Fibroblast of villous mesenchyme (primary cell): ENCODE measurements at places on chromosomes 3 and 15. TPM values are rescaled to one million over a fixed set of nuclear protein-coding genes. Genes with fewer than 3 reads are reported as not detected.
A peak's percentile ranks its signal among the peaks of the same experiment; 100 is the strongest.

OSTN gene
- total RNA-seq = not detected in 2 replicates

DNA sequence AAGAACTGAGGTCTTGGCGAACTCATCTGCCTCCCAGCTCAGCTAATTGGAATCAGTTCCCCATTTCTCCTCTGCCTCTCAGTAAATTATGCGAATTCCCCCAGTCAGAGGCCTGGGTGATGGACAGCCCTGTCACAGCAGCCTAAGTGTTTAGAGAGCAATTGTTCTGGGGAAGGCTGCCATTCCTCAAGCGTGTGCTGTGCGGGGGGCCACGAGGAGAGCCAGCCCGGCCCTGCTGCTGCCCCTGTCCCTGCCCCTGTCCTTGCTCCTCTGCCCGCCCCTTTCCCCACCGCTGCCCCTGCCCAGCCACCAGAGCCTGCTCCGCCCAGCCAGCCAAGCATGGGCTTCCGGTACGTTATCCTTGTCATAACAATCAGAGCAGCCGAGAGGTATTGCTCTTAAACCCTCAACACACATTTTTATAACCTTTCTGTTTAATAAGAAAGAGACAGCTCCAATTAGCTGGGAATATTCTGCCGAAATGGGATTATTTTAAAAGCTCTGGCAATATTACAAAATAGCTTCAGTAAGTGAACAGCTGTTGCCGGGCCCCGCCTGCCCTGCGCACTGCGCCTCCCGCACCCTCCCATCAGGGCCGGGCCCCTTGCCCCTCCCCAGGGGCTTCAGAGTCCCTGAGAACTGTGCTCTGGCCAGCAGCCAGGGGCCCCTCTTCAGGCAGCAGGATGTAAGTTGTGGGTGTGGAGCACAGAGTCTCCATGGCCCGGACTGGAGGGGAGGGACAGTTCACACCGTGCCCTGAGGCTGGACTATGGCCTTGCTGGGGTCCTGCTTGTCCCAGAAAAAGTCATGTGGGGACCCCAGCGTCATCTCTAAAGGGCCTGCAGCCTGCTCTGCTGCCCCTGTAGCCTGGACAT lies 12.4 kb upstream of the CACNA2D2 start:
- peak; percentile 21 for DNase-seq

A4GNT gene
- total RNA-seq = under 0.01 TPM in 1 of 2 replicates, not detected in the other

ALG1L2 gene
- total RNA-seq = 0.86 TPM in 1 of 2 replicates, not detected in the other

GRCh38 chr3:129358177-129358771 lies 70.2 kb downstream of the EFCAB12 start:
- DNase-seq = no peak

DNA sequence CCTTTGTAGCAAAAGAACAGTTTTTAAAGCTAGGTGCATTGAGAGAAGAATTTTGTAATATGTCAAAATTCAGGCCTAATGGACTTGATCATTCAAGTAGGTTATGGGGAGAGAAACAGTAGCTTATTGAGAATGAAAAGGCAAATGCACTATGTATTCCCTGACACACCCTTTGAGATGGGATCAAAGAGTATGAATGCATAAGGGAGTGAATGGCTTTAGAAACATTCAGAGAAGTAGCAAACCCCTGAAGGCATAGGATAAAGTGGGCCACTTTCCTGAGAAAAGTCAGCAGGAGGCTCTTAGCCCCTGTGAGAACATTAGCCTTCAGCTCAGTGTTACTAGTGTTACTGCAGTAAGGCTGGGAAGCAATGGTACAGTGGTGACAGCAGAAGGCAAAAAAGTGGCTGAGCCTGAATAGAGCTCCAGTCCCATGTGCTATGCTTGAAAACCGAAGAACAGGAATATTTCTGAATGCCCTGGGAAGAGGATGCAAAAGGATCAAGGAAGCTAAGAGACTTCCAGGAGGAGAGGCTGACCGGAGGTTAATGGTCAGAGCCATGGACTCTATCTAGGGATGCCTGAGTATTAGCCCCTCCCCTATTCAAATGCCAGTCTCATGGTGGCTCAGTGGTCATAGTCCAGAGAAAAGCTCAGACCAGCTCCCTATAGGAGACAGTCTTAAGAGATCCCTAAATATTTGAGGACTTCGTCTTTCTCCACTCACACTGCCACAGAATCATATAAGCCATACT lies 218.2 kb upstream of the SGO1 start:
- no peak for DNase-seq

- no peak for DNase-seq
Measured at GRCh38 chr15:94414916-94415315, 183.6 kb downstream of the MCTP2 start.

ABHD17C gene
- 10.0 and 12.1 TPM in 2 replicates for total RNA-seq

OXTR gene
- total RNA-seq = 75.4 and 310 TPM in 2 replicates

GRCh38 chr3:175018946-175019727 lies 160.0 kb downstream of the NAALADL2 start:
- DNase-seq = no peak

DHX30 gene
- total RNA-seq = 69.9 and 77.7 TPM in 2 replicates

DNA sequence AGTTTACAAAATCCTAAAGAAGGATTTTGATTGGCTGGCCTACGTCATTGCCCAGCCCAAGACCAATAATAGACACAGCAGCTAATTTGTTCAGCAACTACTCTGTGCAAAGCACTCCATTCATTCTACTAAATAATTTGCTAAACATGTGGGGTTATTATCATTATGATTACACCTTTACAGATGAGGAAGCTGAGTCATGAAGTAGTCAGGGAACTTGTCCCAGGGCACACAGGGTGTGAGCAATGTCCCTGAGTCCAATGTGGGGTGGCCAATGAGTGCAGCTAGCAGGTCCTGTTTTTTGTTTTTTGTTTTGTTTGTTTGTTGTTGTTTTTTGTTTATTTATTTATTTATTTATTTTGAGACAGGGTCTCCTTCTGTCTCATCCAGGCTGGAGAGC lies 183.6 kb downstream of the ABHD5 start:
- DNase-seq = no peak

DNA sequence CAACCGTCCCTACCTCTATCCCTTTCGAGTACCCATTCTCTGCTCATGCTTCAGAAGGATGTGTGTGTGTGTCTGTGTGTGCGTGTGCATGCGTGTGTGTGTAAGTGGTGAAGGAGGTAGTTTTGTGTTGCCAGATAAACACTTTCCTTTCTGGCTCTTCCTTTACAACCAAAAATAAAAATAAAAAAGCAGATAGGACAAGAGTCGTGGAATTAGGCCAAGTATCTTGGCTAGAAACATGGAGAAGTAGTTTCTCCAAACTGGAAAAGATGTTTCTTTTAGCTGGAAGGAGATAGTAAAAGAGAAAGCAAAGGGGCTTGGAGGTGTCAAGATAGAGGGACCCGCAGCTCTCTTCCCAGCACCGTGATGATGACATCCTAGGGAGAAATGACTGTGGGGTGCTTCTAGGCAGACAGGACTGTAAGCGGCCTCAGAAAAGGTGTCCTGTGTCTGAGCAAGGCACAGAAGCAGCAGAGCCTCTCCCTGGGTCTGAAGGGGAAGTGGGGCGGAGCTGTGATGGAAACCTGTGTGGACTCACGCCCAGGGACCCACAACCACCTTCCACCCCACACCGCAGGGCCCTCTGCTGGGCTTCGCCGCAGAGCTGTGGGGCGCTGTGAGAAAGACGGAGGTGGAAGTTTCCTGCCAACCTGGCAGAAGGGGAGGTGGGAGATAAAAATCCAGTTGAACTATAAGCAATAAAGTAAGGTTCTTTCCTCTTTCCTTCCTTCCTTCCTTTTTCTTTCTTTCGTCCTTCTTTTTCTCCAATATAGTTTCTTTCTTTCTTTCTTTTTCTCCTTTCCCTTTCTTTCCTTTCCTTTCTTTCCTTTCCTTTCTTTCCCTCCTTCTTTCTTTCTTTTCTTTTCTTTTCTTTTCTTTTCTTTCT lies 35.3 kb downstream of the MUC20 start:
- DNase-seq = no peak

DNA sequence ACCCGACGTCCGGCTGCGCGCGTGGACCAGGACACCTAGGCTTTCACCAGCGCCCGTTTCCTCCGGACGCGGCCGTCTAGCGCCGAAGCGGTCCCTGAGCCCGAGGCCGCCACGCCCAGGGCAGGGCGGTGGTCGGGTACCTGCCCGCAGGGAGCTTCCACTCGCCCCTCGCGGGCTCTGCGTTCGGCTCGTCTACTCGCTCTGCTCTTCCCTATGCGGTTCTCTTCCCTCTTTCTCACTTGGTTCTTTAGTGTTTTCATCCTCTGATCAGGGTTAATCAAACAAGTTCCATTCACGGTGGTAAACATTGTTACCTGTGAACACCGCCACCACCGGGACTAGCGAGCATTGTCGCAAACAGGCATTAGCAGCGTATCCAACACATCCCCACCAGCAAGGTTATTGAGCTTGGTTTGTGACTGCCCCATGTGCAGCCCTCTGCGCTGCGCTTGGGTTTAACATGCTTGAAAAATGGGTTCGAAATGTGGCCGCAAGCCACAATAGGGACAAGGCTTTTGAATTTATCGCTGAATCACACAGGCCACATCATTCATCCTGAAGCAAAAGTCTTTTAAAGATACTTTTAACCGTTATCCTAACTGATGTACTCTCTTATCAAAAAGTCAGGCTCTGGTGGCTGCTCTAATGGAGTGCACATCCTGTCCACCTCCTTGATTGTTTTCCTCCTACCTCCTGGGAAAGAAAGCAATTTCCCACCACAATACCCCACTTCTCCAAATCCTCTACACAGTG lies 843 bp upstream of the CD47 start:
- DNase-seq = no peak

GRCh38 chr3:140384876-140385275 lies 293.0 kb upstream of the TRIM42 start:
- no peak for DNase-seq

GOLGA6B gene
- total RNA-seq = not detected in 2 replicates

- peak; percentile 85 for DNase-seq
Measured at GRCh38 chr3:125375950-125376679, 990 bp upstream of the ZNF148 start.

GOLGA8M gene
- under 0.01 and 1.3 TPM in 2 replicates for total RNA-seq

- no peak for DNase-seq
Measured at GRCh38 chr3:195889870-195890295, 18.5 kb downstream of the TNK2 start.

DNA sequence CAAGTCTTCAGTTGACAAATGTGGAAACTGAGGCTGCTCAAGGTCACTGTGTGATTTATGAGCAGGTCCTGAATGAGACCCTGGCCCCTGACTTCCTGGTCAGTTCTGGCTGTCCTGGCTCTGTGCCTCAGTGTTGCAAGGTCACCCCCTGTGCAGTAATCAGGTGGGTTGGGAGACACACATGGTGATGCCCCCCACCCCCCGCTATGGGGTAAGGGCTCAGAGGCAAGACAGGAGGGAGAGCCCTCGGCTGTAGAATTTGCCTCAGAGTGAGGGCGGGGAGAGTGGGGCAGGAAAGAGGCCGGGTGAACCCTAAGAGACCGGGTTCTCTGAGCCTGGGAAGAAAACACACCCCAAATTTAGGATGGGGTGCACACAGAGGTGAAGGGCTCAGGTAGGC lies 98.5 kb downstream of the MEGF11 start:
- DNase-seq = no peak

GRCh38 chr15:92733934-92734521 lies 78.5 kb upstream of the FAM174B start:
- DNase-seq = peak; percentile 62
